Adrenal gland (tissue), 19 donors: ENCODE measurements at places on chromosomes 1 and 21. TPM values are rescaled to one million over a fixed set of nuclear protein-coding genes. Genes with fewer than 3 reads are reported as not detected.

NHLH1 gene
- 0.27 TPM for total RNA-seq

KRTAP19-1 gene
- total RNA-seq: not detected

CLDN17 gene
- not detected for total RNA-seq

ILDR2 gene
- 0.67 TPM for total RNA-seq

LCE1C gene
- not detected for total RNA-seq

C1orf87 gene
- total RNA-seq: not detected

DRAM2 gene
- 40.6 TPM for total RNA-seq

PIK3CD gene
- 12.7 TPM for total RNA-seq

CELA2A gene
- 6.6 TPM for total RNA-seq
